Gastroesophageal sphincter (tissue), 4 donors: ENCODE measurements at places on chromosomes 2 and 18.

GRCh38 chr18:45024357-45025088 lies 343.8 kb downstream of the SETBP1 start:
- ATAC-seq = no peak

- no peak for ATAC-seq
Observed at GRCh38 chr2:198356157-198356556, 551.8 kb downstream of the PLCL1 start.

GRCh38 chr2:159875083-159875482 lies 77.1 kb upstream of the CD302 start:
- peak; percentile 72 for ATAC-seq

- ATAC-seq = no peak
Observed at GRCh38 chr2:60485055-60485454, 68.4 kb downstream of the BCL11A start.

GRCh38 chr2:219049282-219049681 lies 8.0 kb upstream of the CFAP65 start:
- ATAC-seq = no peak

GRCh38 chr2:43389581-43390466 lies 163.4 kb upstream of the ZFP36L2 start:
- no peak for ATAC-seq

GRCh38 chr2:101380376-101380775 lies 6.9 kb downstream of the CREG2 start:
- peak; percentile 74 for ATAC-seq

GRCh38 chr2:146147448-146148012 lies 1627.6 kb upstream of the ZEB2 start:
- ATAC-seq = no peak

DNA sequence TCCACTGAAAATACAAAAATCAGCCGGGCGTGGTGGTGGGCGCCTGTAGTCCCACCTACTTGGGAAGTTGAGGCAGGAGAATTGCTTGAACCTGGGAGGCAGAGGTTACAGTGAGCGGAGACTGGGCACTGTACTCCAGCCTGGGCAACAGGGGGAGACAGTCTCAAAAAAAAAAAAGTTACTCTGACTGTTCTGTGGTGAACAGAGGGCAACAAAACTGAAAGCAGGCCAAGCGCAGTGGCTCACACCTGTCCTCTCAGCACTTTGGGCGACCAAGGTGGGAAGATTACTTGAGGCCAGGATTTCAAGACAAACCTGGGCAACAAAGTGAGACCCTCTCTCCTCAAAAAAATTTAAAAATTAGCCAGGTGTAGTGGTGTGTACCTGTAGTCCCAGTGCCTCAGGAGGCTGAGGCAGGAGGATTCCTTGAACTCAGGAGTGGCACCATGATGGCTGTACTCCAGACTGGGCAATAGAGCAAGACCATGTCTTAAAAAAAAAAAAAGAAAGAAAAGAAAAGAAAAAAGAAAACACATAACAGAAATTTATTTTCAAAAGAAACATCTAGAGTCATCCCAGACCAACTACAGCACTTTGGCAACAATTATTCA lies 13.6 kb upstream of the RTN4 start:
- no peak for ATAC-seq

GRCh38 chr2:12031866-12032265 lies 285.4 kb downstream of the LPIN1 start:
- ATAC-seq = no peak

DNA sequence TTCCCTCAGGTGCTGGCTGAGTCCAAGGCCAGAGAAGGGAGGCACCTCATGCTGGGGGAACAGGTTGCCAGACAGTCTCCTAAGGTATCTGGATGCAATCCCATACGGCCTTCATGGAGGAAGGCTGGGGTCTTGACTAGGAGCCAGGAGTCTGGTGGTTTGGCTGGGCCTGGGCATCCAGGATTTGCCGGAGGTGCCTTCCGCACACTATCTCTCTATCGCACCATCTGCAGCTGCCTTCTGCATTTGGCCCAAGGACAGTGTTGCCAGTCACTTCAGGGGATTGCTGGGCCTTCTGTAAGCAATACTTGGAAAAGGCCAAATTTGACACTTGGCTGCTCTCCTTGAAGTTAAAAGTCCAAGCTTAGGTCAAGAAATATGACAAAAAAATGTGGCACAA lies 327.2 kb downstream of the EN1 start:
- ATAC-seq = no peak

DNA sequence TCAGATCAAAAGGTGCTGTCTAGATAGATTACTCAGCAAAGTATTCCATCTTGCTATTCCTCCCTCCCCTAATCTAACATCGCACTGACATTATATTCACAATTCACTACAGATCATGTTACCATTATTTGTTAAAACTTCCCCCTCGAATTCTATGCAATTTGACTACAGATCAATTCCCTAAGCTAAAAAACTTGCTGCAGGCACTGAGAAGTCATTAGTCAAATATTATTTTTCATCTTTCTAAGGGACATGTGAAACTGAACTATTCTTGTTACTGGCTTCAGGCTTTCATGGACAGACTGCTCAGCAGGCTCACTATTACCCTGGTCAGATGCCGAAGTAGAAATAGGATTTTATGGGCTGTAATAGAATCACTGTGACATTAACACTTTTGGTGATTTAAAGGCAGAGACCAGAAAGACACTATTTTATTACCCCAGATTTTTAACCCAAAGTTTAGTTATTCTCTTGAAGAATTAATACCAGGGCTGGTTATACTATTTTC lies 15.1 kb downstream of the MYL1 start:
- ATAC-seq = no peak

GRCh38 chr18:11740461-11740860 lies 51.4 kb downstream of the GNAL start:
- no peak for ATAC-seq

DNA sequence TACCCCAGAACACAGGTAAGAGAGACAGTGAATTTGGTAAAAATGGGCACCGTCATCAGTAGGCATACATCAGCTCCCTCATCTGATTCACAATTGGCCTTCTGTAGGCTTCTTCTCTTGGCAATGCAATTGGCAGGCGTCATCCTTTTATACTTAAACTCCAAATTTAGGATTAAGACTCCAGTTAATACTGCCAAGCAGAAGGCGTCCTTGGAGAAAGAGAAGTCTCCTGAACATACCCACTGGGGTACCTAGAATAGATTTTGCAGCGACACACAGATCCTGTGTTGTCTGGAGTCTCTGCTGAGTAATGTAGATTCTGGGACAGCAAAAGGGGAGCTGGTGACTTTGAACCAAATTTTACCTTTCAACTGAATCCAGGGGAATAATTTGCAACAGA lies 592 bp upstream of the METAP1D start:
- ATAC-seq = no peak

GRCh38 chr2:95377216-95378123 lies 25.0 kb upstream of the FAHD2A start:
- no peak for ATAC-seq

DNA sequence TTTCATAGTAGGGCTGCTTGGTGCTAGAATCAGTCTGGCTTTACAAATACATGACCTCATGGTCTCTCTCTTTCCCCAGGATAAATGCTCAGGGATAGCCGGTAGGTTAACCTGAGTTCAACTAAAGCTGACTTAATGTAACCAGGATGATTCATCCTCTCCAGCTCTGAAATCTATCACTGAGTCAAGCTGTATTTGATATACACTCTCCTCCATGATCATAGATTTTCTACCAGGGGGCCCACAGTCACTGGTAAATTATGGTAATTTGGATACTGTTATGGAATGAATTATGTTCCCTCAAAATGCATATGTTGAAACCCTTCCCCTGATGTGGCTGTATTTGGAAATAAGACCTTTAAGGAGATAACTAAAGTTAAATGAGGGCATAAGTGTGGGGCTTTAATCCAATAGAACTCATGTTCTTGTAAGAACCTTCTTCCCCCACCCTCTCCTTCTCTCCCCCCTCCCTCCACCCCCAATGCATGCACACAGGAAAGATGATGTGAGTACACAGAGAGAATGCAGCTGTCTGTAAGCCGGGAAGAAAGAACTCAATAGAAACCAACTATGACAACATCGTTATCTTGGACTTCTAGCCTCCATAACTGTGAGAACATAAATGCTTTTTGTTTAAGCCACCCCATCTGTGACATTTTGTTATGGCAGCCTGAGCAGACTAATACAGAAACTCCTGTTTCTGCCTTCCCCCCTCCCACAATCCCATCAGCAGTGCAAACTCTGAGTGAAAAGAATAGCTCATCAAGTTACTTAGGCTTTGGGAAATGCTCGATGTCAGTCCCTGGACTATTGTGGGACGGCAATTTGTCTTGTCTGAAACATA lies 134.9 kb upstream of the KYNU start:
- ATAC-seq = no peak

DNA sequence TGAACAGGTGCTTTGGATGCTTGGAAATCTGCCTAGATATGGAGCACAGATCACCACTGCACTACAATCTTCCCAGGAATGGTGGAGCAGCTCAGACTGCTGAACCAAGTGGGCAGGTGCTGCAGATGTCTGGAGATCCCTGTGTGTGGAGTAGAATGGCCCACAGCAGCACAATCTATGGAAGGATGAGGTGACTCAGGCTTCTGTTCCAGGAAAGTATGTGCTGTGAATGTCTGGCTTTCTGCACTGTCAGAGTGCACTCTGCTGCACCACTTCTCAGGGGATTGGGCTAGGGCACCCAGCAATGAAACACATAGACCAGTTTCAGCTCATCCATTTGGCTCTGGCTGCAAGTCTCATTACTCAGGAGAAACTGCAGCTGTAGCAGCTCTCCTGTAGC lies 865.4 kb upstream of the NXPH2 start:
- no peak for ATAC-seq

DNA sequence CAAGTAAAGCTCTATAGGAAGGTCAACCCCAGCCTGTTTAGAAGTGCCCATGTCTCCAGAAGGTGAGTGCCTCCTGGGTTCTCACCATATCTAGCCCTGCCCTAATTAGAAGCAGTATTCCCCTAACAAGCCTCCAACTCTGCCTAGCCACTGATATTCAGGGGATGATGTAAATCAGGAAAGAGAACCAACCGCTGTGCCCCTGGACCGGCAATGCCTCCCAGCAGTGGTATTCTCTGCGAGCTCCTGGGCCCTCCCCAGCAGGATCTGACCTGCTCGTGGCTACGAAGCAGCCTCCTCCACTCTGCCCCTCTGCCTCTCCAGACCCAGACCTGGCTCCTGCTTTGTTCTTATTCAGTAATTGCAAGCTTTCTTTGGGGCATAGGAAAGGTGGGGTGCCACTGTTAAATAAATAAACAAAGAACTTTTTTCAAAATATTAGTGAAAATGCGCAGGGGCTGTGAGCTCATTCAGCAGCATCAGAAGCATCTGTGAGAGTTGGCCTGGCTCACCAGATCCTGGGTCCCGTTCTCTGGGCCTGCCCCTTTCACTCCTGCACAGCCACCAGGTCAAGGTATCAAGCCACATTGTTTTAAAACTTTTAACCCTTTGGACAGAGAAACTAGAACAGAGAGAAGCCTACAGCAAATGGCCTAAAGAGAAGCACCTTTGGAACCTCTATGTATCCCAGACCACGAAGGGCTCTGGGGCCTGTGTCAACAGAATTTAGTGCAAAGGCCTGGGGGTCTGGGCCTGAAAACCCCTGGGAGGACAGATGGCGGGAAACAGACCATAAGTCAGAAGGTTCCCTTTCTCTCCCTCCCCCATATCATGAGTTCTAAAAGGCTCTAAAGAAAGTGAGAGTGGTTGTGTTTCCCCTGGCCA lies 11.9 kb downstream of the MREG start:
- no peak for ATAC-seq

DNA sequence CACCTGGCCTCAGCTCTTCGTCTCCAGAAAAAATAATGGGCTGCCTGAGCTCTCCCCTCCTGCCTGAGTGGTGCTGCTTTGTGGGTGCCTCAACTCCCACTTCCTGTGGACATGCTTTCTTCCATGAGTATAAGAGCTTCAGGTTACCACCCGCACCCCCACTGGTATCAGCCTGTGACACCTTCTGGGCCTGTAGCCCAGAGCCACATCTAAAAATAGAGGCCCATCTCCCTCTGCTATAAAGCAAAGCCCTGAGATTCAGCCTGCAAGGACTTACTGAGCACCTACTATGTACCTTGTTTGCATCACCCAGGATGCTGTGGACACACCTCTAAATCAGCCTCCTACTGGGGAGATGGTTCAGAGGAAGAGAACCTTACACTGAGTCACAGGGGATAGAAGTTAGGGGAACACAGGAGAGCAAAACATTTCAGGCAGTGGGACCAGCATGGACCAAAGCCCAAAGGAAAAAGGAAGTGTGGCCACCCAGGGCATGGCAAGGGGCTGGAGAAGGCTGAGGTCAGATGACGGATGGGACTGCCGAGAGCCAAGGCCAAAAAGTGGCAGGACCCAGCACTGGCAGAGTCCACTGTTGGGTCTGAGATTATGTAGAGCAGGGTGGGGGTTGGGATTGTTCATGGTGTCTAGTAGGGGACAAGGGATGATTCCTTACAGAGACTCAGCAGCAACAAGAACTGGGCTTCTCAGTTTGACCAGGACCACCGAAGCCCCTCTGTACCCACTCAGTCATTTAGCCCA lies 123.7 kb upstream of the PPP1CB start:
- ATAC-seq = peak; percentile 8

DNA sequence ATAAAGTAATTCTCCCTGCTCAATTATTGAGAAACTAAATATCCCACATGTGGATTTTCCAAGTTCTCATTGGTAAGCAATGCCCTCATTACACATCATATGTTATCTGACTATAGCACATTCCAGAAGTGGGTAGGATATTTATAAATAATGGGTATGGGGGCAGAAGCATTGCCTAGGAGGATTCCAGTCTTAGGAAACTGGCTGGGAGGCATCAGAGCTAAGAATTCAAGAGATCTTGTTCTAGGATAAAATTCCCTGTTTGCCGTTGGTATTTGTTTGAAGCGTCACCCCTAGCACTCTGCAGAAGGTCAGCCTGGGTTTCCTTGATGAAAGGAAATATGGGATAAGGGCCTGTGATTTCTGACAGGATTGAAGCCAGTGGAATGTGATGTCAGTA lies 20.1 kb downstream of the SIX2 start:
- ATAC-seq = no peak

DNA sequence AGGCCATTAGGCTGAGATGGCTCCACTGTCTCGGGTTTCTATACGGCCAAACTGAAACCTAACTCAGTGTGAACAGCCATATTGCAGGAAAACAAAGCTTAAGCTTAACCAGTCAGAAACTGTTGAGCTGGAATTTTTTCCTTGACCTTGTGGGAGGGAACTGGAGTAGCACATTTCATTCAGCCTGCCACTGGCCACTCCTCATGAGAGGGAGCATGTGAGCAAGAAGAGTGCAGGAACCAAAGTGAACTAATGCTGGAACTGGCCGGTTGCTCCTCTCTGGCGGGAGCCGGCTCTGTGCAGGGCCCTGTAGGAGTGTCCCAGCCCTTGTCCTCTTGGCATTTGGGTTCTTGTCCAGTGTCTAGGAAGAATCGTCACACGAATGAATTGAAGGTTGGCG lies 5.9 kb upstream of the POLE4 start:
- ATAC-seq = no peak

DNA sequence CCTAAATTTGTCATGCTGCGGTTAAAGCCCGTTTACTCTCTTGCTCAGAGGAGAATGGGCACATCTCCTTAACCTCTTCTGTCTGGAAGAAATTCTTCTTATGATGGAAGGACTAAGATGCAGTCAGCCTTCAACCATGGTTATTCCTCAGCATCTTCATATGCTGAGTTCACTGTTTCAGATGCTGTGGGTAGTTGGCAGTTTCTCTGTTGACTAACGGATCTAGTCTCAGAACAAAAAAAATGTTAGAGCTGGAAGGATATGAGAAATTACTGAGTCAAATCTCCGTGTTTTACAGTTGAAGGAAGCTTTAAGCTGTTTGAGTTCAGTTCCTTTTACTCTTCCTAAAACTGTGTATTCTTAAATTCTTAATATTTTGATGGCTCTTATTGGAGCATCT lies 43.6 kb upstream of the PGAP1 start:
- no peak for ATAC-seq

- ATAC-seq = no peak
Observed at GRCh38 chr2:208033701-208034502, 8.6 kb upstream of the PLEKHM3 start.

GRCh38 chr2:237714690-237715458 lies 83.7 kb upstream of the RBM44 start:
- ATAC-seq = peak; percentile 88
